ENCODE measurements at places on chromosomes 7 and 10. TPM values are rescaled to one million over a fixed set of nuclear protein-coding genes. Genes with fewer than 3 reads are reported as not detected.
A peak's percentile ranks its signal among the peaks of the same experiment; 100 is the strongest.

GRCh38 chr7:4299431-4299830, 382.7 kb upstream of the FOXK1 start:
- DNase-seq, result no peak

GRCh38 chr10:113290137-113290536, 262.7 kb upstream of the HABP2 start:
- DNase-seq, result no peak

DNA sequence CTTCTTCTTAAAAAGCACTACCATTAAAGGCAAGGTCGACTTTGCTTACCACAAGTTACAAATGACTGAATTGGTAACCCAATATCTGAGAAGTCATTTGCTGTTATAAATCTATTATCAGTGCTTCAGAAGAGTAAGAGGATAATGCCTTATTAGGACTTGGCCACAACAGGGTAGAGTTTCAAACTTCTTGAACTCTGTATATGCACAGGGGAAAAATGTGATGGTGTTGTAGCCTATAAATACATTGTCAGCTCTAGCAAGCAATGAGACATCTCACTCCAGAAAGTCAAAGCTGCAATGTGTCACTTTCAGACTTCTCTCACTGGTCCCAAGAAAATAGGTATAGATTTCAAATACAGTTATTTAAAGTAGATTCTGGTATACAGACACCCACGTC, 9.3 kb downstream of the TFEC start:
- no peak for DNase-seq

DNA sequence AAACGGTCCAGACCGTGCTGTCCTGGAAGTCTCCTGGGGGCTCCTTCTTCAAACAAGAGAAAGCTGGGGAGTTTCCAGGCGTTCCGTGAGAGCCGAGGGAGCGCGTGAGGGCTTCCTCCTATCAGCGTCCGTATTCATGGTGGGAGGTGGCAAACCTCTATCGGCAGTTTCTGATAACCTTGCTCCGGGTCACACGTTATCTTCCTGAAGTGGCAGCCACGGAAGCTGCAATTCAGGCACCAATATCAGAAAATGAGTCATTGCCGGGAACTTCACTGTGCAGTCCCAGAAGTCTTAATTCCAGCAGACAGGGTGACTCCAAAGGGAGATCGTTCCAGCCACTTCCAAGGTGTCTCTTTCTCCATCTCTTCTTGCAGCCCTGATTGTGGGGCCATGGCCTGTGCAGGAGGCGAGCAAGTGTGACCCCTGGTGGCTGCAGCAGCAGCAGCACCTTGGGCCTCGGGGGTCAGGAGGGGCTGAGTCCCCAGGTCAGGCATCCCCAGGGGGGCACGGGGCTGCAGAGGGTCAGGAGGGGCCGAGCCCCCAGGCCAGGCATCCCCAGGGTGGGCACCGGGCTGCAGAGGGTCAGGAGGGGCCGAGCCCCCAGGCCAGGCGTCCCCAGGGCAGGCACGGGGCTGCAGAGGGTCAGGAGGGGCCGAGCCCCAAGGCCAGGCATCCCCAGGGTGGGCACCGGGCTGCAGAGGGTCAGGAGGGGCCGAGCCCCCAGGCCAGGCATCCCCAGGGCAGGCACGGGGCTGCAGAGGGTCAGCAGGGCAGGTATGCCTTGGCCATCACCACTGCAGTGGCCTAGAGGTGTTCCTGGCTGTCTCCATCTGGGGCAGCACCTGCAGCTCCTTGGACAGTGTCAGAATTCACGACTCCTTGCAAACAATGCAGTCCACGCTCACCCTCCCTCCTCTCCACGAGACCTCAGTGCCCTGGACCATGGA, 538.7 kb downstream of the DNAJB6 start:
- DNase-seq, result no peak

DNA sequence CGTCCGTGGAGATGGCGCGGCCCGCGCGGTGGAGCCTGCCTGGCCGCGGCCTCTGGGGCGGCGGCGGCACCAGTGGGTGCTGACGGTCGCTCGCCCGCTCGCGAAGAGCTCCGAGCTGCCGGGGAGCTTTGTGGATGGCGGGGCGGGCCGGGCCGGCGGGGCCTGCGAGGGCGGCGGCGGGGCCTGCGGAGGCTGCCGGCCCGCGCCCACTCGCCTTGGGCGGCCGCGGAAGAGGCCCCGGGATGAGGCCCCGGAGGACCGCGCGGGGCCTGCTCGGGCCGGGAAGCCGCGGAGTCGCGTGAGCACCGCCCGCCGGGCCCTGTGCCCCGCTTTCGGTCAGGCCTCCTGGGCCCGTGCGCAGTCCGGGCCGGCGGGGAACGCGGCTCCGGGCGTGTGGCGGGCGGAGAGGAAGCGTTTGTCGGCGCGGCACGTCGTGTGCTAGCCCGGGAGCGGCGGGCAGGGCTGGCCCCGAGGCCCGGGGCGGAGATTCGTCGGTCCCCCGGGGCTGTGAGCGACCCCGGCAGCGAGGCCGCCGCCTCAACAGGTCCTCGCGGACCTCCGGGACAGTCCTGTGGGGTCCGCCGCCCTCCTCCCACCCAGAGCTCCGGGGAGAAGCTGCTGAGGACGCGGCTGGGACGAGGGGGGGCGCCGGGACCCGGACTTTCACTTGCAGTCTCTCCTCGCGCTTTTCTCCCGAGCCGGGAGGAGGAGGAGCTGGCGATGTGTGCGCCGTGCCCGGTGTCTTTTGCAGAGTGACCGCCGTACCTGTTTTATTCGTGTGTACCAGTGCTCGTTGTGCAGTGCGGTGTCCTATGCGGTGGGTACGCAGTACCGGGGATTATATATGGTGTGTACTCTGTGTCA, 578 bp downstream of the ZMYND11 start:
- peak; percentile 49 for DNase-seq

The HABP2 gene
- total RNA-seq, result not detected

DNA sequence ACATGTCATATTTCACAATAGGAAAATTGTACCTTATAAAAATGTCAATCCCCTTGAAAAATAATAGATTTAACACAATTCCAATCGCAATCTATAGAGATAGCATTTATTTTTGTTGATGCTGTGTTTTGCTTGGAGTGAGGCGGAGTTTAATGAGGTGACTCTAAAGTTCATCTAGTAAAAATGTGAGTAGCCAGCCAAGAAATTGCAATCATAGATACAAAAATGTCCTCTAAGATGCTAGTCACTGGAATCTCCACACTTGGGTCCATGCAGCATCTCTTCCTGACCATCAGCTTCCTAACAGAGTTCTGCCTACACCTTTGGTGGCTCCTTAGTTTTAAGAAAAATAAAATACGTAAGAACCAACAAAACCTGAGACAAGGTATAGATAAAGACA, 44.9 kb downstream of the GLI3 start:
- DNase-seq, result no peak

- no peak for DNase-seq
These were observed 295.9 kb upstream of the PHF14 start for GRCh38 chr7:10677668-10678232.

- no peak for DNase-seq
These were observed 319 bp upstream of the GATA3 start for GRCh38 chr10:8054244-8054493.

DNA sequence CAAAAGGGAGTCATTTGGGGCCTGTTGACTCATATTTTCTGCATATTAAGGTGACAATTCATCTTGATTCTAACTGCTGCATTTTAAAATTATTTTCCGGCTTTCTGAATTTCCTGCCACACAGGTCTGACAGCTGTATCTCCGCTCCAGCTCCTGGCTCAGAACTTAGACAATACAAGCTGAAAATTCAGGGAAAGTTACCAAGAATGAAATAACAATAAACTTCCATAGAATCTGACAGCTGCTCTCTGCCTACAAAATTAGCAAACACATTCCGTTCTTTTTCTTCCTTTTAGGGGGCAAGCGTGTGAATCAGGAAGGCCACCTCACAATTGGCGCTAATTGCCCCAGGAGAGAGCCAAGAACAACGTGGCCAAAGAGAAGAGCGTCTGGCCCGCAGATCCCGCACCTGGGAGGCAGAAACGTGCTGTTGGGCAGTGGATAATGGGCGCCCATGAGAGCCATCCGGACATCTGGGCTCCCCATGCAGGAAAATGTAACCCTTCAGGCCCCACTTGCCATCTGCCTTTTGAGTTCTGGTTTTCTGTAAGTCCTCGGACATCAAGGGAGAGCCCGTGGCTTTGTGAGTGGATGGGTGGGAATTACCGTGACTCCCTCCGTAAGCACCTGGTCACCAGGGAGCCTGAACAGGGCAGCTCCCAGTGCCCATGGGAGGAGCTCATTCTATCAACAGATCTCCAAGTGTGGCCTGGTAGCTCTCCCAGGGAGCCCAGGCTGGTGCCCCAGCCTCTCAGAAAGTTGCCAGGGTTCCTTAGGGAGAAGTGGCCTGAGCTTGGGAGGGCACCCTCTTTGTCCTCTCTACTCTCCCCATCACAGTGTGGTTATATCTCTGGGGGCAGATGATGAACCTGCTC, 5.0 kb downstream of the CLRN3 start:
- no peak for DNase-seq

DNA sequence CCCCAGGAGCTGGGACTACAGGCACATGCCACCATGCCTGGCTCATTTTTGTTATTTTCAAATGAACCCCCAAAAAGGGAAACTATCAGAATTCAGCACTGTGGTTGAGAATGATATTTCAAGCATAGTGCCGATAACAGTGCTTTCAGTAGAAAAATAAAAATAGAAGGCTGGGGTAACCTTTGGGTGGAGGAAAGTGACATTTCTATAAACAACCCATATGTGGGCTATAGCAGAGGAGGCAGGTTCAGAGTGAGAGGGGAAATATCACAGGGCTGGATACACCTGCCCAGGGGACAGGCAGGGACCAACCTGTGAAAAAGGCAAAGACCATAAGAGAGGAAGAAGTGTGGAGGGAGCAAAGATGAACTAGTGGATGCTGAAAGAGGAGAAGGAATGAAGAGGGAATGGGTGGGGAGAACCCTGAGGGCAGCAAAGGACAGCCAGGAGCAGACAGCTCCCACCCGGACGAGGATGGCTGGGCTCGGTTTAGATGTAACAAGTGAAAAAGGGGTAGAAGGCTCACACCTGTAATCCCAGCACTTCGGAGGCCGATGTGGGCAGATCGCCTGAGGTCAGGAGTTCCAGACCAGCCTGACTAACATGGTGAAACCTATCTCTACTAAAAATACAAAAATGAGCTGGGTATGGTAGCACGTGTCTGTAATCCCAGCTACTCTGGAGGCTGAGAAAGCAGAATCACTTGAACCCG, 56.5 kb downstream of the MAP3K8 start:
- no peak for DNase-seq

- no peak for DNase-seq
These were observed 52.1 kb downstream of the STRA8 start for GRCh38 chr7:135285547-135286233.

The CALHM1 gene
- not detected for total RNA-seq

GRCh38 chr7:79451580-79451979, 1.9 kb downstream of the MAGI2 start:
- DNase-seq, result no peak

The PPP3CB gene
- 111 TPM for total RNA-seq

GRCh38 chr10:50536617-50537240, 87.0 kb downstream of the SGMS1 start:
- DNase-seq, result no peak

- DNase-seq, result peak; percentile 67
These were observed 70.6 kb downstream of the PTPRE start for GRCh38 chr10:127977357-127978009.

GRCh38 chr10:125639846-125640245, 43.1 kb downstream of the TEX36 start:
- DNase-seq, result no peak

DNA sequence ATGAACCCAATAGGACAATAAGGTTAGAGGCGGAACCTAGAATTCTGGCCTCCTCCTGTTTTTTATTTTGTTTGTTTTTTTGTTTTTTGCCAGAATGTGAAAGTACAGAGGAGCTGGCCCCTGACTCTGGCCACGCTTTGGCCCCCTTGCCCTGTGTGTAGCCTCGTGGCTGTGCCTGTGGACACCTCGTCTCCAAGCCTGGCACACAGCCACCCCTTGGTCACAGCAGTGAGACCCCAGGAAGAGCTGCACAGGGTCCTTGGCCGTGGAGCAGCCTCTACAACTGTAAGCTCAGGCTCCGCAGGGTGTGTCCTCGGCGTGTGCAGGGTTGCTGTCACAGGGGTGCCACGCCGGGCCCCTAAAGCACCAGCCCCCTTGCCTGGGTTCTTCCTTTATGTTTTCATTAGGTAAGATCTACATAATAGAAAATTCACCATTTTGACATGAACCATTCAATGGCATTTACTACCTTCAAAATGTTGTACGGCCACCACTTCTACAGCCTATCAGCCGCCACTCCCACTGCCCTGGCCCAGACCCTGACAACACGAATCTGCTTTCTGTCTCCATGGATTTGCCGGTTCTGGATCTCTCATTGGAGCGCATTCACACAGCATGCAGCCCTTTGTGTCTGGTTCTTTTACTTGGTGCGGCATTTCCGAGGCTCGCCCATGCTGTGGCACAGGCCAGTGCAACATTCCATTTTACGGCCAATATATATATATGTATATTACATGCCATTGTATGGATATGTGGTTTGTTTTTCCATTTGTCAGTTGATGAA, 51.0 kb downstream of the AMZ1 start:
- DNase-seq, result no peak

The AEBP1 gene
- total RNA-seq, result 4.1 TPM

DNA sequence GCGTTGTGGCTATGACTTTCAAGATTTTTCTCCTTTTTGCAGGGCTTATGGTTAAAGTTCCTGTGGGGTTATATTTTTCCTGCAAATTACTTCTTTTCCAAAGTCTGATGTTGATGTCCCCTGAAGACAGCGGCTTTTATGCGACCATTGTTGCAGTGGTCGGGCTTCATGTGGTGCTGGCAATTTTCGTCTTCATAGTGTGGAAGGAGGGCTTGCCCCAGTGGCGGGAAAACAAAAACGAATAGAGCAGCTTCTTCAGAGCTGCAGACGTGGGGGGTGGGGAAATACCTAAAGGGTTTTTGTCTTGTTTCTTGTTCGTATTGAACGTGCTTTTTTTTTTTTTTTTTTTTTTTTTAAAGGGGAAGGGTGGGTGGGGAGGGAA, 53.8 kb downstream of the MCMBP start:
- DNase-seq, result no peak

The C7orf57 gene
- under 0.01 TPM for total RNA-seq

DNA sequence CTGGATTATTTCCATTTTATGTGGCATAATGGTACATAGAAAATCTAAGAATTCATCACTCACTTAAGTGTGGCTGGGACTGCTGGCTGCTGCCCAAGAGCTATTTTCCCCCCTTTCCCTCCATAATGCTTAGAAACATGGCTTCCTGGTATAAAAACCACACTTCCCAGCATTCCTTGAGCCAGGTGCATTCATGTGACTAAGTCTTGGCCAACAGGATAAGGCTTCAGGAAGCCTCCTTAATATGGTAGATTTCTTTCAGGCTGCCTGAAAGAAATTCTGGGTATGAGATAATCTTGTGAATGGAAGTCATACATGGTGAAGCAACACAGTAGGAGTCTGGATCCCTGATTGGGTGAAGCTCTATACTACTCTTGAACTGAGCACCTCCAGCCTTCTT, 178.0 kb downstream of the JAZF1 start:
- no peak for DNase-seq

GRCh38 chr7:116872026-116872425, 9.6 kb downstream of the CAPZA2 start:
- DNase-seq, result no peak

GRCh38 chr10:6995831-6996230, 415.0 kb downstream of the SFMBT2 start:
- no peak for DNase-seq

- no peak for DNase-seq
These were observed 31.6 kb downstream of the GSDME start for GRCh38 chr7:24725554-24726241.

The PKD2L1 gene
- total RNA-seq, result not detected

GRCh38 chr7:55962014-55962413, 2.4 kb upstream of the NIPSNAP2 start:
- DNase-seq, result no peak

GRCh38 chr7:141976524-141977245, 3.1 kb upstream of the TAS2R38 start:
- no peak for DNase-seq
